Anterior cingulate cortex (tissue), 58 donors: ENCODE measurements at places on chromosomes 3 and 15.

DNA sequence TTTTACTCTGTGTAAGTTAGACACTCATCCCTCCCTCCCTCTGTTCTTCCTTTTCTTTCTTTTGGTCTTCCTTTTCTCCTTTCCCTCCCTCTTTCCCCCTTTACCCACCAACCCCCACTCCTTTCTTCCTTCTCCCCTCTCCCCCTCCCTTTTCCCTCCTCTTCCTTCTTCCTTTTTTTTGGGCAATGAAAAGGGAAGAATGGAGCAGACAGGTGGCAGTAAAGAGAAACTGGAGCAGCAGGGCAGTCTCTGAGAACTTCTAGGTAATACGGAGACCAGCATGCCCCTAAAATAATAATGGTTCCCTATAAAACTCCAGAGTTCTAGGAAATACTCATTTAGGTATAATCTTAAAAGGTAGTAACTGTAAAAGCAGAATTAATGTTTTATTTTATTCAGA lies 11.4 kb upstream of the GPR171 start:
- DNase-seq = no peak

DNA sequence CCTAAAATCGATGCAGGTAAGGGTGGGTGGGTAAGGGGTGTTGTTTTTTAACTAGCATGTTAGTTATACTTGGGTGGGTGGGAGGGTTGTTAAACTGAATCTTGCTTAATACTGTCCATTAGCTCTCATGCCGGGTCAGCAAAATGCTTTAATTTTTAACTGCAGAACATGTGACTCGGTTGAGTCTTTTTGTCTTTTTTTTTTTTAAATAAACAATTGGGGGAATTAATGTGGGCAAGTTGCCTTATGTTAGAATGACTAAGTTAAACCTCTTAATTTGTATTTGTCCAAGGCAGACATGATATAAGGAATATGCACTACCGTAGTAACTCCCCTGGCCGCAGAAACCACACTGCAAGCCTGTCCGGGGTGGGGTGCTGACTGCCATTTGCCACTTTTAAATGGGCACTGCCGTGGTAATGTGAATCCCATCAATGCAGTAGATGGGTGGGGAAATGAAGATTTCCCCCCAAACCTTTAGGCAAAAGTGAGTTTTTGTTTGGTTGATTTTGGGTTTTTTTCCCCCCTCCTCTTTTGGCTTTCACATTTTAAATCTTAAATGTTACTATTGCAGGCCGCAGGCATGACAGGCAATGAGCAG lies 54.3 kb upstream of the CCR4 start:
- DNase-seq = no peak

GRCh38 chr15:62964251-62964650 lies 78.3 kb upstream of the TPM1 start:
- DNase-seq = no peak

GRCh38 chr3:42063888-42064287 lies 27.3 kb upstream of the TRAK1 start:
- no peak for DNase-seq

DNA sequence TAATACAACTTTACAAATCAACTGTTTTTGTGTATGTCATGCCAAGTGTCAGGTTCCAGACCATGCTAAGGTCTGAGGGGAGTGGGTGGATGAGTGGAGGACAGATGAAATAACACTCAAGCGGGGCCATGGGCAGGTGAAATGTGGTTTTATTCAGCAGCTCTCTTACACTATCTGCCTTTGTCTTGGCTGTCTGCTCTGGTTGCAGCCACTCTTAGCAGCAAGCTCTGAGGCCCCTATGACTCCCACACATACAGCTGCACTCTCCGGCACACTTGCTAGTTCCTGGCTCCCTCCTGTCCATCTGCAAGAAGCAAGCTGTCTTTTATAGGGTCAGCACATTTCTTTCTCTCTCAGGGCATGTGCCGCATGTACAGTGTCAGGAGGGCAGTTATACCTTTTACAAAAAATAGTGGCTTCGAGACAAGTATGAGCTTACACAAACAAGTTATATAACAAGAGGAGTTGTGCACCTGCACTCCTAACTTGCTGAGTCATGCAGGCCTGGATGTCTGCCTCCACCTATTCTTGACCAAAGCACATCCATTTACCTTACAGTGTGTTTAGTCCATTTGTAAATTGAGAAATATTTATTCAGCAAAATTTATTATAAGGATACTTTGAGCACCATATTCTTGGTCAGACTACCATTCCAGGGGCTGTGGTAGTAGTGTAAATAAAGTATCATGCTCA lies 683.7 kb upstream of the CBLB start:
- DNase-seq = no peak

DNA sequence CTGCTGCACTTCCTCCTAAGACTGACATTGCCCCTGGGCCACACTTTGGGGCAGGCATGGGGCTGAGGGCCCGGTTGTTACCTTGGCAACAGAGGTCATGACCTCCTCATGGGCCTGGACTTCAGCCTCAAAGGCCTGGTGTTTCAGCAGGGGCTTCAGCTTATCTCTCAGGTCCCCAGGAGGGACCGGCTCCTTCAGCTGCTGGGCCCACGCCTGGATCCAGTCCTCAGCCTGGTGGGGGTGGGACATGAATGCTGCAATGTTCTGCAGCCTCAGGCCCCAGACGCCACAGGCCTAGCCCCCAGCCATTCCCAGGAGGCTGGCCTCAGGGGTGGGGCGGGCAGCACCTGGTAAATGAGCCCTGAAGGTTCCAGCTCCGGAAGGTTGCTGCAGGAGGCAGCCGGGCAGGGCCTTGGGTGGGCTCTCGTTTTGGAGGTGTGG lies 27.6 kb downstream of the SPTBN5 start:
- no peak for DNase-seq

DNA sequence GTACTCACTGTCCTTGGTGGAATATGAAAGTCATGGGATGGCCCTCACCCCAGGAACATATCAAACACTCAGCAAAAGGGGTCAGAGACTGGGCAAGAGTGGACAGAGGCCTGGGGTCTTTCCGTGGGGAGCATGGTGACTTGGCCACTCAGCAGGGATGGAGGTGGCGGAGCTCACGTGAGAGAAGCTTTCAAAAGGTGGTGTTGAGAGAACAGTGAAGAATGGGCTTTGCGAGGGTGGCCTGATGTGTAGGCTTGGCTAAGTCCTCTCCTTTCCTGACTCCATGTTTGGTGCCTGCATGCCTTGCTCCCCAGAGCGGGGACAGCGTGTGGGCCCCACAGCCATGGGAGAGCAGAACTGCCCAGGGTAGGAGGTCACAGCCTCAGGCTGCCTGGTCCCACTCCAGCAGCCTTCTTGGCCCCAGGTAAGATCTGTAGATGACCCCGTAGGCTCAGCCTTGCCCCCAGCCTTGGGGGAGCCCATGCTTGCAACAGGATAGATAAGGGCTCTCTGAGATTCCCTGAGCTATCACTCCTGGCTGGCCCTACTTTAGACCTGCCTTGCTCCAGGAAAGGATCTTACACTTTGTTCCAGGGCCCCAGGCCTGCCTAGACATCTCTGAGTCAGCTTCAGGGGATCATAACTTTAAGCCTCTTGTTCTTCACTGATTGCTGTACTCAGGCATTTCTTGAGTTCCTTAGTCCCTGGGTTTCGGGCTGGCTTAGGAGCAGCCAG lies 17.0 kb downstream of the RPLP1 start:
- no peak for DNase-seq

GRCh38 chr3:86965166-86965565 lies 25.8 kb downstream of the VGLL3 start:
- no peak for DNase-seq

GRCh38 chr15:76190070-76190564 lies 121.2 kb downstream of the ETFA start:
- DNase-seq = no peak

DNA sequence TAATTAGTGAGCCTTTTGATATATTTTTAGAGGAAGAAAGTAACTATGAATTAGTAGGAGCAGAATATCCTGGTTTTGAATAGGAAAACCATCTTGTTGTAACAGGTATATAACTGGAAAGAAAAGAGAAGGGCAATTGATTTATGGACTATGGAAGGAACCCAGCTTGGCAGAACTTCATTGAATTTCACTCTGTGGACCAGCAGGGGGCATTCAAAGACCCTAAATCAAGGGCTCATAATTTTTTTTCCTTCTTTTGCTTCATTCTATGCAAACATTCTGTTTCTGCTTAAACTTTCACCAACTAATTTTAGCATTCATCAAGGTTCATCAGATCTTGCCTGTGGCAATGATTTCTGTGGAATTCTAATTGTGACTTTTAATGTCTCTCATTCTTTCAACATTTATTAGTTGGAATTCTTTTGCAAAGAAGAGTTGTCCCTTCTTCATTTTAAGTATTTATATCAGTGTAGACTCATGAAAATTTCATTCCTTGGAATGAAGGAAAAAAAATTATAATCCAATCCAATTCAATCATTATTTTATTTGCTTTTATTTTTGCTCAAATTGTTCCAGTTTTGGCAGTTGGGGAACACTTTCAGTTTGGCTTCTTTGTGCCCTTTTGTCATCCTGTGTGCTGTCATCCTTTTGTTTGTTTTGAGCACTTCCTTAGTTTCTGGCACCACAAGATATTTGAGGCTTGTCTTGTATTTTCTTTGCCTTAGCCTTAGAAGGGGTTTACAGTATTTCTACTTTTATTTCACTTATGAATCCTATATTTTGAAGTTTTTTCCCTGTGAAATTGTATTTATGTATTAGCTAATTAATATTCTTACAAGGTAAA lies 30.4 kb downstream of the NXPE3 start:
- no peak for DNase-seq

GRCh38 chr3:187131981-187132380 lies 7.3 kb downstream of the RPL39L start:
- DNase-seq = no peak

GRCh38 chr3:73653877-73654276 lies 29.1 kb upstream of the PDZRN3 start:
- DNase-seq = no peak

DNA sequence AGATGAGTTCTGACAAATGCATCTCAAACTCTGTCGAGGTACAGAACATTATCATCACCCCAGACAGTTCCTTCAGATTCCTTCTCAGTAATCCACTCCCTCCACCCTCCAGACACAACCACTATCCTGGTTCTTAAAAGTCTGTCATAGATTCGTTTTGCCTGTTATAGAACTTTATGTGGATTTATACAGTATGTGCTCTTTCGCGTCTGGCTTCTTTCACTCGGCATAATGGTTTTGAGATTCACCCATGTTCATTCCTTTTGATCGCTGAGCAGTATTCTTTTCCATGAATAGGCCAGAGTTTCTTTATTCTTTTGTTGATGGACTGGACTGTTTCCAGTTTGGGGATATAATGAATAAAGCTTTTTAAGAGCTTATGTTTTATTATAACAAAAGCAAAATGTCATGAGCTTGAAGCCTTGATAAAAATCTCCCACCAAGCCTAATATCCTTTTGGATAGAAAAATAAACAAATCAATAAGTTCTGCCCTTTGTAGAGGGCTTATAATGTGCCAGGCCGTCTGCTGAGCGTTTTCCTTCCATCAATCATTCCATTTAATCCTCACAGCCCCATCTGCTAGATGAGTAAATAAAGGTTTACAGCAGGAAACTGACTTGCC lies 21.3 kb upstream of the RFTN1 start:
- DNase-seq = no peak

GRCh38 chr15:70503073-70503745 lies 260.1 kb downstream of the UACA start:
- DNase-seq = no peak

- DNase-seq = no peak
Measured at GRCh38 chr15:48898032-48898431, 20.1 kb downstream of the EID1 start.
